ENCODE measurements at places on chromosomes 5 and 9.

DNA sequence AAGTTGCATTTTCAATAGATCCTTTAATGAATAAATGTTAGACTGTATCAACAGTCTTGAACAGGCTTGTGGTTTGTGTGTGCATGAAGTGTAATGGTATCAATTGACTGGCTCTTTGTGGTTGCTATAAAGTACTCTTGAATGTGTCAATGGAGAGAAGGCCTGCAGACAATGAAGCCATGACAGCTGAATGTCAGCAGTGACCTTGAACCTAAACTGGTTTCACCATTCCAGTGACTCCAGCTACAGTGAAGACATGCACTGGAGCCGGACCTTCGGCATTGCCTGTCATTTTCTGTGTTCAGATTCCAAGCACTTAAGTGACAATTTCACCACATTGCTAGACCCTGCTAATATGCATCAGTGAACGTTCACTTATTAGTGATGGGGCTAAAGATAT lies 276.0 kb upstream of the TMEM161B start:
- H3K27ac ChIP-seq: no peak overlapping the region
- H3K27me3 ChIP-seq: peaks cover 15% of the 10 kb centered on the region
- no peaks in the 10 kb centered on the region for H3K4me1 ChIP-seq
- no peak for DNase-seq
- H3K36me3 ChIP-seq: no peaks in the 10 kb centered on the region
- H3K4me3 ChIP-seq: no peak overlapping the region

DNA sequence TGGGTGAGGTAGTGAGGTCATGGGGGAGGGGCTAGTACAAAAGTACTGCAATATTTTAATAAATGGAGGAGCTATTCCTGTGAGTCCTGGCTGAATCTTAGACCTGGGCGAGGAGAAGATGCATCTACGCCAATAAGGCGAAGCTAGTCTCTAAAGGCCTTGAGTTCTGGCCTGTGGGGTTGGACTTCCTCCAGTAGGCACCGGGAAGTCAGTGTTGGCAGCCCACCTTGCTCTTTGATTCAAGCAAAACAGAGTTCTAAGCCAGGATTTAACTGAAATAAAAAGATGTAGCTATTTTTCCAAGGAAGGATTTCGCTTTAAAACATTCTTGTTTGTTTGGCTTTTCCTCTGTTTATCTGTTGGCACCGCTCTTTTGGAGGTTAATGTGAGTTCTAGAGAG lies 244.6 kb downstream of the KIF4B start:
- no peak overlapping the region for H3K4me3 ChIP-seq
- no peak overlapping the region for H3K27ac ChIP-seq
- no peaks in the 10 kb centered on the region for H3K4me1 ChIP-seq
- no peak for DNase-seq

GRCh38 chr5:153903321-153903720 lies 135.4 kb downstream of the FAM114A2 start:
- no peaks in the 10 kb centered on the region for H3K4me1 ChIP-seq
- no peak for DNase-seq
- no peak overlapping the region for H3K27ac ChIP-seq
- H3K4me3 ChIP-seq: no peak overlapping the region
- no peaks in the 10 kb centered on the region for H3K36me3 ChIP-seq
- peaks cover 4% of the 10 kb centered on the region for H3K27me3 ChIP-seq

DNA sequence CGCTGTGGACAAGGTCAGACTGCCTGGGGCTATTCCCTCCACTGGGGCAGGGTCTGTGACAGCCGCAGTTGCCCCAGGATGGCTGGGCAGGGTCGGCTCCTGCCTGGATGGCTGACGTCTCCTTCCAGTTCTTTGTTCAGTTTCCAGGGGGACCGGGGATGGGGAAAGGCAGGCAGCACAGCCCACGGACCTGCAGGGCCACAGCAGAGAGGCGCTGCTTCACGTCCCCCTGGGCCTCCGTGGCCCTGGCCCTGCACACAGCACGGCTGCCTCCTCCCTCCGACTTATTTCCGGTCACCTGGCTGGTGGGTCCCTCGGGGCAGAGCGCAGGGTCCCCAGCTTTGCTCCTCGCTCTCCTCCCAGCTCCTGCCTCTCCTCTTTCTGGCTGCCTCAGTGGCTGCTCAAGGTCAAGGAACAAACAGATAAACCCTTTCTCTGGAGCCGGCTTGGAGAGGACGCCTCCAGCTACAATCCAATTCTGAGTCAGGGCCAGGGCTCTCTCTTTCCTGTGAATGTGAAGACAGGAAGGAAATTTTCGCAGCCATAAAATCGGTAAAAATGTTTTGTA lies 169.7 kb downstream of the C9orf50 start:
- DNase-seq: no peak
- H3K27me3 ChIP-seq: peaks cover 2% of the 10 kb centered on the region
- H3K4me3 ChIP-seq: no peak overlapping the region
- peaks cover 2% of the 10 kb centered on the region for H3K4me1 ChIP-seq
- no peaks in the 10 kb centered on the region for H3K36me3 ChIP-seq

GRCh38 chr5:143238620-143239019 lies 164.9 kb downstream of the NR3C1 start:
- no peaks in the 10 kb centered on the region for H3K4me1 ChIP-seq
- H3K36me3 ChIP-seq: no peaks in the 10 kb centered on the region
- H3K27ac ChIP-seq: no peak overlapping the region
- no peaks in the 10 kb centered on the region for H3K27me3 ChIP-seq
- DNase-seq: no peak

DNA sequence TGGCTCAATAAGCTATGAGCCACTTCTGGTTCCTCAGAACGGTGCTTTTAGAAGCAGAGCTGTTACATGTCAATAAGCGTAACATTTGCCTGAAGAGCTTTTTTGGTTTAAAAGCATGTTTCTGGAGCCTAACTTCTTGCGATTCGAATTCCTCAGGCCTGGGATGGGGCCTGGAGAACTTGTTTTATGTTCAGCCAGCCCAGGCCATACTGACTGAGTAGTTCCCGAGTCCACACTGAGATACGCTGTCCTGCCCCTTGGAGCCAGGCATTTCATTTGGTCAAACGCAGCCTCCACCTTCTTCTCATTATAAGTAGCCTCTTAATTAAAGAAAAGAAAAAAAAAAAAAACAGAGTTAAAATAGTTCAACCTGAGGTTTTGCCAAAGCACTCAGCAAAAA lies 260.6 kb upstream of the ANKRD55 start:
- H3K27me3 ChIP-seq: peaks cover 2% of the 10 kb centered on the region
- peaks cover 10% of the 10 kb centered on the region for H3K4me1 ChIP-seq
- H3K27ac ChIP-seq: no peak overlapping the region
- H3K36me3 ChIP-seq: no peaks in the 10 kb centered on the region
- no peak for DNase-seq

DNA sequence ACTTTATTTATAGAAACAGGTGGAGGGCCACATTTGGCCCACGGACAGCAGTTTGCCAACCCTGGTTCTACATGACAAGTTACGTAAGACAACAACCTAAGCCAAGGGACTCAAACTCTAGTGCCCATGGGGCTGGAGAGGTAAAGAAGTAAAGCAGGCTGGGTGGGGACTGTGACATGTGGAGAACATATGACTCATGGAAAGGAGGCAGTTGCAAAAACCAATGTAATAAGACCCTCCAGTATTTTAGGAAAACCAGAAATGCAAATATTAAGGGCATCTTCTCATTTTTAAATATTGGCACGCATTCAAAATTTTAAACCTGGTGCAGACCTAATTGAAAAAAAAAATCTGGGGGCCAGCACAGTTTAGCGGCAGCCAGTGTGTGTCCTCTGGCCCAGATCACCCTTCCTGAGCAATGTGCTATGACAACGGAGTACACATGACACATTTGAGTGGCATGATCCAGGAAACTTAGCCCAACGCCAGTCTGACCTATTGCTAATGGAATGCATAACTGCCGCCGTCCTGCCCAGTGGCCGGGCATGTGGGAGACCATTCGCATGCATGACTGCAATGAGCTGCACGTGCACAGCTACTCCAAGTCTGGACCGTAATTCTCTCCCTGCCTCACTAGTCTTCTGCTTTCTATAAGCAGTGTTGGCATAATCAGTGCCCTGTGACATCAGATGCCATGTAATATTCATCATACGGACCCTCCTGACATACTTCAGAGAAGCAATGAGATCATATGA lies 97.2 kb downstream of the SH3TC2 start:
- H3K4me1 ChIP-seq: peaks cover 8% of the 10 kb centered on the region
- H3K36me3 ChIP-seq: peaks cover 2% of the 10 kb centered on the region
- no peak overlapping the region for H3K4me3 ChIP-seq
- no peak for DNase-seq
- H3K27me3 ChIP-seq: peaks cover 11% of the 10 kb centered on the region

GRCh38 chr5:90941002-90941720 lies 382.6 kb downstream of the ADGRV1 start:
- H3K27ac ChIP-seq: no peak overlapping the region
- DNase-seq: no peak
- H3K4me1 ChIP-seq: peaks cover 11% of the 10 kb centered on the region
- no peaks in the 10 kb centered on the region for H3K36me3 ChIP-seq
- no peak overlapping the region for H3K4me3 ChIP-seq
